Hypothalamus (tissue), 51 donors: ENCODE measurements at places on chromosomes 1 and 21.

GRCh38 chr21:42830456-42831455 lies 48.6 kb downstream of the WDR4 start:
- no peak for DNase-seq

- DNase-seq = no peak
Measured at GRCh38 chr1:2099886-2100779, 49.9 kb downstream of the PRKCZ start.

DNA sequence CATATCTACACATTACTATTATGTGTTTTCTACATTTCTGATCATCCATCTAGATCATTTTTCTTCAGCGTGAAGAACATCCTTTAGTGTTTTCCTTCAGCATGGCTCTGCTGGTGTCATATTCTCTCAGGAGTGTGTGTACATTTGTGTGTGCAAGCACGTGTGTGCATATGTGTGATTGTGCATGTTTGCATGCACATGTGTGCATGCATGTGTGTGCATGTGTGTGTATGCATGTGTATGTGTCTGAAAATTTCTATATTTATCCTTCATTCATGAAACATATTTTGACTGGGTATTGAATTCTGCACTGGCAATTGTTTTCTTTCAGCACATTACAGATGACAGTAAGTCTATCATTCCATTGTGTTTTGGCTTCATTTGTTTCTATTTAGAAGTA lies 74.6 kb downstream of the FHAD1 start:
- DNase-seq = no peak

DNA sequence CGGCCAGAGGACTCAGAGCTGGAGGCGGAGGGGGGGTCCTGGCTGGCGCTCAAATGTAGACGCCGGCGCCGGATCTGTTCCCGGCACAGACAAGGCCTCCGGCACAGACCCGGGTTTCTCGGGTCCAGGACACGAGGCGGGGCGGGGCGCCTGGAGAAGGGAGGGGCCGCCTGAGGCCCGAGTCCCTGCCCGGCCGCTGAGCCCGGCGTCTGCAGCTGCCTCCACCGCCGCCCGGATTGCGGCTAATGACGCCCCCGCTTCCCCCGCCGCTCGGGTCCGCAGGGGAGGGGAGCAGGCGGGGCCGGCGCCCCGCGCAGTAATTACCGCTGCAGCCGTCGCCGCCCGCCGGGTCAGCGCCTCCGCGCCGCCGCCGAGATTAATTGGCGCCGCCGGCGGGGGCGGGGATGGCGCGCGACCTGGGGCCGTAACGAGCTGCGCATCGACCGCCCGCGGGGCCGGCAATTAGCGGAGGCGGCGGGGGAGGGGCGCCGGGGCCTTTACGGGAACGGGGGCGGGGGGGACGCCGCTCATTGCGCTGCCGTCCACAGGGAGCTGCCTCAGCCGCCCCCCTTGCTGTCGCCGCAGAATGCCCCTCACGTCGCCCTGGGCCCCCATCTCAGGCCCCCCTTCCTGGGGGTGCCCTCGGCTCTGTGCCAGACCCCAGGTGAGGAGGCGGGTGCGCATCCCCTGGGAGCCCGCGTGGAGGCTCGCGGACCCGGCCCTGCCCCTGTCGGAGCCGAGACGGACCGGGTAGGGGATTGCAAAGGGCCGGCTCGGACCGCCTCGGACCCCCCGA lies 17.3 kb downstream of the NOC2L start:
- no peak for DNase-seq

DNA sequence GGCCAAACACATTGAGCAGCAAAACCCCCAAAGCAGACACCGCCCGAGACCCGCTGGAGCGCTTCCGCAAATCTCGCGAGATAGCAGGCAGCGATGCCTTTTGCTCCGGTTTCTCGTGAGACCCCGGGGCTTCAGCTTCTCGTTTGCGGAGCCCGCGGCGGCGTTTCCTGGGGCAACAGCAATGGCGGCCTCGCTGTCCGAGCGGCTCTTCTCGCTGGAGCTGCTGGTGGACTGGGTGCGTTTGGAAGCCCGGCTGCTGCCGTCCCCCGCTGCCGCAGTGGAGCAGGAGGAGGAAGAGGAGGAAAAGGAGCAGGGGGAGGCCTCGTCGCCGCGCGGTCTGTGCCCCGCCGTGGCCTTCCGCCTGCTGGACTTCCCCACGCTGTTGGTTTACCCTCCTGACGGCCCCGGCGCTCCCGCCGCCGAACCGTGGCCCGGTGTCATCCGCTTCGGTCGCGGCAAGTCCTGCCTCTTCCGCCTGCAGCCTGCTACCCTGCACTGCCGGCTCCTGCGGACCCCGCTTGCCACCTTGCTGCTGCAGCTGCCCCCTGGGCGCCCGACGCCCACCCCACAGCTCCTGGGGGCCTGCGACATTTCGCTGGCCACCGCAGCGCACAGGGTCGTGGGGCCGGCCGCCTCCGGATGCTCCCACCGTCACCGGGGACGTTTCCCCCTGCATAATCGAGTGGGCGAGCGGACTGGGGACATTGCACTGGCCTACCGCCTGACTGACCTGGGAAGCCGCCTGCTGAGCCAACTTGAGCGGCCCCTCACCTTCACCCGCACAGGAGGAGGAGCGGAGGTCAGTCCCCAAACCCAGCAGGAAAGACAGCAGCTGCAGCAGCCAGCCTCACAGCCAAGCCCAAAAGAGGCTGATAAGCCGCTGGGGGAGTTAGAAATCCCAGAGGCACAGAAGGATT lies at the start of gene MAP10:
Gene MAP10, plus strand, starts transcription at position 148 of the 917 bp plus-strand sequence. Its CDS starts 34 bp downstream, at position 182.
- DNase-seq = peak; percentile 19

- no peak for DNase-seq
Measured at GRCh38 chr1:67739361-67739760, 54.4 kb downstream of the GADD45A start.

GRCh38 chr1:75954586-75954985 lies 22.4 kb upstream of the ASB17 start:
- no peak for DNase-seq

- no peak for DNase-seq
Measured at GRCh38 chr21:39611551-39612190, 1.1 kb upstream of the B3GALT5 start.

DNA sequence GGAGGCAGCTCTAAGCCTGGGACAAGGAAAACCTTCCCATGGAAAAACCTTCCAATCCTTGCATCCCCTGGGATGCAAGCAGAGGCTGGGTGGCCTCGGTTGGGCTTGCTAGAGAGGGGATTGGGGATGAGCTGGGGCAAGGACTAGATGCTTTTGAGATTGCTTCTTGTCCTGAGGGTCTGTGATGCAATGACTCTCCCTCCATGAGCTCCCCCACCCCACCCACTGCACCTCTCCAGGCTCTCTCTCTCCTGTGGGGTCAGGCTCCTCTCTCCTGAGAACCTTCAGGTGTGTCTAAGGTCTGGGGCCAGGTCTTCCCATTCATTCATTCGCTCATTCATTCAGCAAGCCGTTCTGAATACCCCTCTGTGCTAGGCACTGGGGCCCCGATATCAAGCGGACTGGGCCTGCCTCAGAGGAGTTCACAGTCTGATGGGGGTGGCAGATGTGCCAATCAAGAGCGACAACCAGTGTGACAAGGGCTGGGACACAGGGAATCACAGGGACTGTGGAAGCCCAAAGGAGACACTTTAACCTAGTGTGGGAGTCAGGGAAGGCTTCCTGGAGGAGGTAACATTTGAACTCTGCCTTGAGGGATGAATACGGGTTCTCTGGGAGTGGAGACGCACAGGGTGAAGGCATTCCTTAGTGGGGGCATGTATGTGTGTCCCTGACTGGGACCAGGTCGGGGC lies 6.5 kb downstream of the LDLRAD1 start:
- DNase-seq = no peak

- no peak for DNase-seq
Measured at GRCh38 chr1:246107516-246108277, 399.4 kb downstream of the SMYD3 start.

- DNase-seq = no peak
Measured at GRCh38 chr1:23564529-23565122, 5.3 kb upstream of the ID3 start.

DNA sequence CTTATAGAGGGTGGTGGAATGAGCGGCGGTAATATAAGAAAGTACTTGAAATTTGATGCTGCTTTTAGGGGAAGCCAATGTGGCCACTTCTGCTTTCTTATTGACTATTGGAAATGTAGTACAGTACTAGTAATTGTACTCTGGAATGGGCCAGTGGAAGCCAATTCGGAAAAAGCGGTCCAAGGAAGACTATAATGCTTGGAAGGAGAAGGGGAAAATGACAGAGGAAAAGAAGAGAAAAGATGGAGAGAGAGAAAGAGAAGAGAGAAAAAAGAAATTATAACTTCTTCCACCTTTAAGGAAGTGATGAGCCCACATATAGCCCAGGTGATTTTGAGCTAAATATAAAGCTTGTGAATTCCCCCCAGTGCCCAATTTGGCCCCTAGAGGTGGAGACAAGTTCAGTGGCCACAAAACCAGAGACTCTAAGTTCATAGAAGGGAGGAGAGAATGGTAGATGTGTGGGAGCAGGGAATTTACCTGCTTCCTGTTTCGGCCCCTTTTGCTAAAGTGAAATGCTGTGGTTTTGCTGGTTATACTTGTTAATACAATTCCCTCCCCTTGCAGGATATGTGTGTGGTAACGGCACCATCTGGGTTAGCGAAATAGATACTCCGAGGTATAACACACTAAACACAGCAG lies 35.7 kb upstream of the DUSP10 start:
- DNase-seq = no peak

- no peak for DNase-seq
Measured at GRCh38 chr1:159205225-159205624, 550 bp downstream of the ACKR1 start.

DNA sequence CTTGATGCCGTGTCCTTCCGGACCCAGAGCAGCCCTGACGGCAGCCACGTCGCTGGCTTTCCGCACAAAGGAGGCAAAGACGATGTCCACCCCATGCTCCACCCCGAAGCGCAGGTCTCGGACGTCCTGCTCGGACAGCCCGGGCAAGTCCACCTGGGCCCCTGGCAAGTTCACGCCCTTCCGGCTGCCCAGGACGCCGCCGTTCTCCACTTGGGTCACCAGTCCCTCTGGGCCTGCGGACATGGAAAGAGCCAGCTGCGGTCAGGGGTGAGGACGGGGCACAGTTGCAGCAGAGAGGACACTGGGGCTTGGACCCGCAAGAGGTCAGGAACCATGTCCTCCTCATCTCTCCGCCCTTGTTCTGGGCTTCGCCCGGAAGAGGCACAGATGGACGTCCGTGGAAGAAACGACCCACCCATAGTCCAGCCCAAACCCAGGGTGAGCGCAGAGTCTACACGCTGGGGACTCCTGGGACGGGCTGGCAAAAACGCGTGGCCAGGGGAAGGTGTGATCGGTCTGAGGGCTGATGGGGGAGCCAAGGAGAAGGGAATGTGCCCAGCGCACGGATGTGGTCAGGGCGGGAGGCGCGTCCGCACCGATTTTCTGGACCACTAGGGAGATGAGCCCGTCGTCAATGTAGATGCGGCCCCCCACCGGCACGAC lies 6.6 kb downstream of the PKLR start:
- no peak for DNase-seq

DNA sequence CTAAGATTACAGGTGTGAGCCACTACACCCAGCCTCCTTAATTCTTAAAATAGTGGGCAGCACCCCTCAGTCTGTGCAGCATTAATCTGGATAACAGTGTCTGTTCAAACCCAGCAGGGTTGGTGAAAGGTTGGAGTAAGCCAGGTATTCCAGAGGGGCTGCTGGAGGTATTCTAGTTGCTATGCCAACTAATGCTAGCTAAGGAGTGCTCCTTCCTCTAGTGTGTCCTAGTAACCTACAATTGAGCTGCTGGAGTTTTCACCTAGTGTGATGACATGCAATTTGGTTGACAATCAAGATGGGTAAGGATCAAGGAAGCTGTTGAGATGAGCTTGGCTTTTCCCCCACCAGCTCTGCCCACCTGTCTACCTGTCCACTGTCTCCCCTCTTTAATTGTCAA lies 100.2 kb upstream of the IPO9 start:
- no peak for DNase-seq

DNA sequence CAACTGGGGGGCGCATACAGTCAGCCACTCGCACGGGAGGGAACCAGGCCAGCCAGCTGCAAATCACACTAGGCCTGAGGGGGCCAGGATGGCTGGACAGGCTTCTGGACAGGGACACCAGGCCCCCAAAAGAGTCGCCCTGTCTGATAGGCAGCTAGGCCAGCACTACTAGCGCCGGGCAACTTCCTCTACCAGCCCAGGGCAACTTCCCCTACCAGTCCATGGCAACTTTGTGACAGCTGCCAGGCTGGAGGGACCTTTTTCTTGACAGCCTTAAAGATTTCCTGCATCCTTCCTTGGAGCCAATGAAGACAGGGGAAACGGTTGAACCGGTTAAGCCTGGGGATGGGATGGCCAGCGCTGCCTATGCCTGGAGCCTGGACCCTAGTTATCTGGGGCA lies 5.1 kb downstream of the IFFO2 start:
- DNase-seq = no peak

DNA sequence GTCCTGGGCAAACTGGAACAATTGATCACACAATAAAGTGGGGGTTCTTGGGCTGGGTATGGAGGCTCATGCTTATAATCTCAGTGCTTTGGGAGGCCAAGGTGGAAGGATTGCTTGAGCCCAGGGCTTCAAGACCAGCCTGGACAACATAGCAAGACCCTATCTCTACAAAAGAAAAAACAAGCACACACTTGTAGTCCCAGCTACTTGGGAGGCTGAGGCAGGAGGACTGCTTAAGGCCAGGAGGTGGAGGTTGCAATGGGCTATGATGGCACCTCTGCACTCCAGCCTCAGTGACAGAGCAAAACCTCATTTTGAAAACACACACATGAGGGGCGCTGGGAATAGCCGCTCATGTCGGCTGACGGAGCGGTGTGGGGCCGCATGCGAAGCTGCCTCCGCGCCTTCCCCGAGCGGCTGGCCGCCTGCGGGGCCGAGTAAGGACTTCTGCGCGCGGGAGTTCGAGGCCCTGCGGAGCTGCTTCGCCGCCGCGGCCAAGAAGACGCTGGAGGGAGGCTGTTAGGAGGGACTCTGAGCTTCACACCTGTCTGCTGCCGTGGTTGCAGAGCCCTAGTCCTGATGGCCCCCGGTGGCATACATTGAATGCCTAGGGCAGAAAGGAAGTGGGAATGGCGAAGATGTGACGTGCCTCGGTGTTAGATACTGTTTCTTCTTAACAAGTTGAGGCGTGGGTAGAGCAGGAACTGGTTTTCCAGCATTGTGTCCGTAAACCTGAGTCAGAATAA lies 59.5 kb downstream of the ACBD3 start:
- no peak for DNase-seq

GRCh38 chr21:38322311-38322950 lies 65.6 kb downstream of the KCNJ15 start:
- DNase-seq = no peak

- no peak for DNase-seq
Measured at GRCh38 chr1:172926070-172926469, 124.7 kb downstream of the TNFSF18 start.

- DNase-seq = no peak
Measured at GRCh38 chr21:18443085-18443484, 39.5 kb upstream of the TMPRSS15 start.
